ENCODE measurements at places on chromosomes 12 and 14.
A peak's percentile ranks its signal among the peaks of the same experiment; 100 is the strongest.

GRCh38 chr12:96883571-96883970 lies 23.5 kb upstream of the NEDD1 start:
- no peak for DNase-seq

- DNase-seq, result no peak
Observed at GRCh38 chr12:1580526-1580925, 13.9 kb downstream of the FBXL14 start.

DNA sequence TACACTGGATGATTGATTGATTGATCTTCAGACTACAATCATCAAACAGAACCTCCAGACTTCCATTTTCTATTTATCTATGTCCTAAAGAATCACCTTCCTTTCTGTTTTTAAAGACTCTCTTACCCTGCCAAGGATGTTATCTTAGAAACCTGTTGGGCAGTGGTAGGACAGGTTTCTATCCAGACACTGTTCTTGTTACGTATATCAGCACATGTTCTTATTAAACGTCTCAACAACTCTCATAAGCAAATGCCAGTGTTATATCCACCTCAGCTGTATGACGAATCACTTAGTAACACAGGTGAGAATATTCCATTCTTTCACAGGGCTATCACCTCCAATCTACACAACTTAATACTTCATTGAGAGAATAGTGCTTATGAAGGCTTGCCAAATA lies 40.2 kb upstream of the RPL10L start:
- DNase-seq, result no peak

DNA sequence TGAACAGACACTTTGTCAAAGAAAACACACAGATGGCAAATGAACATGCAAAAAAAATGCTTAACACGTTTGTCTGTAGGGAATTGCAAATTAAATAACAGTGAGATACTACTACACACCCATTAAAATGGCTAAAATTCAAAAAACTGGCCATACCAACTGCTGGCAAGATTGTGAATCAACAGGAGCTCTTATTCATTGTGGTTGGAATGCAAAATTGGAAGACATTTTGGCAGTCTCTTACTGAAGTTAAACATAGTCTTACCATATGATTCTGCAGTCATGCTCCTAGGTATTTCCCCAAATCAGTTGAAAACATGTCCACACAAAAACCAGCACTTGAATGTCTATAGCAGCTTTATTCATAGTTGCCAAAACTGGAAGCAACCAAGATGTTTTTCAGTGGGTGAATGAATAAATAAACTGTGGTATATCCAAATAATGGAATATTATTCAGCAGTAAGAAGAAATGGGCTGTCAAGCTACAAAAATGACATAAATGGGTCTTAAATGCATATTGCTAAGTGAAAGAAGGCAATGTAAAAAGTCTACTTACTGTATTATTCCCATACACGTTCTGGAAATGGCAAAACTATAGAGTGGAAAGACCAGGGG lies 91.4 kb downstream of the PLEKHA5 start:
- DNase-seq, result peak; percentile 72

- no peak for DNase-seq
Observed at GRCh38 chr14:77955816-77956484, 156.0 kb downstream of the ADCK1 start.

GRCh38 chr14:35471803-35472202 lies 62.2 kb upstream of the INSM2 start:
- DNase-seq, result no peak

DNA sequence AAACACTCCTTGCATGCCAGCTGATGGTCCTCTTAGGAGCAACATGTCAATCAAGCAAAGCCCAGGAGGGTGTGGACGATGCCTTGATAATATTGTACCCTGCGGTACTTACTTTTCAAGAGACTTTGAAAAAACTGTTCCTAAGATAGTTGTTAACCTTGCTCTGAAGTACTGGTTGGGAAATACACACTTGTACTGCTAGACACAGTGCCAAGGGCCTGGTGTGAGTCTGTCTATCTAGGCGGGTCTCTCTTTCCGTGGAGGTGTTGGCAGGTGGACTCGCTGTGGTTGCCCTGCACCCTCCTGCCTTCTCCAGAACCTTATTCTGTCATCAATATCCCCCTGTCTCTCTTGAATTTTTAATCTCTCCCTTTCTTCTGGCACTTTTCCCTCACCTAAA lies 189.4 kb downstream of the NRXN3 start:
- DNase-seq, result no peak

GRCh38 chr12:48831257-48831656 lies 13.0 kb downstream of the CACNB3 start:
- no peak for DNase-seq

DNA sequence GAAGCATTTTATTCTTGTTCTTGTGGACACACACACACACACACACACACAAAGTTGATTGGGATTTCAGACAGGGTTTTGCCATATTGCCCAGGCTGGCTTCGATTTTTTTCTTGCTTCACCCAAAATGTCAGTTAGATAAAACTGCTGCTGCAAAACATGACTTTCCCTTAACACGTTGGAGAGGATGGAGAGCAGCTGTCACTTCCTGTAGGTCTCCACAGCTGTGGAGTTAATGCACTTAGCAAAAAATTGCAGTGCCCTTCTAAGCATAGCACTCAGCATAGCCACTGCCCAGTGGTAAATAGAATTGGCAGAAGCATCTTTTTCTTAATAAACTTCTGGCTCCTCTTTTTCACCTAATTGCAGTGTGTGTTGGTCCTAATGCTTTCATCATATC lies 54.5 kb downstream of the PDZRN4 start:
- DNase-seq, result no peak

DNA sequence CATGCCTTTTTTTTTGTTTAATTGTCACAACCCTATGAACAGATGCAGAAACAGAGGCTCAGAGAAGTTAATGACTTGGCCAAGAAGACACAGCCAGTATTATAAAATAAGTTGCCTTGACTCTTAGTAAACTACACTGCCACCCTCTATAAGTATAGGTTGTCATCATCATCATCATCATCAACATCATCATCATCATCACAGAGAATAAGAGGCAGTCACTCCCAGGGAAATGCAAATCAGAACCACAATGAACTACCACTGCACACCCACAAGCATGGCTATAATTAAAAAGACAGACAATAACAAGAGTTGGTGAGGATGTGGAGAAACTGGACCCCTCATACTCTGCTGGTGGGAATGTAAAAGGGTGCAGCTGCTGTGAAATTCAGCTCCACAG lies 23.2 kb upstream of the C12orf76 start:
- DNase-seq, result no peak

GRCh38 chr12:118827606-118828005 lies 153.7 kb upstream of the SRRM4 start:
- no peak for DNase-seq
